Stimulated activated CD8-positive, alpha-beta memory T cell treated with anti-CD3 and anti-CD28 coated beads, Interleukin-12 subunit alpha, Interleukin-12 subunit beta, amount 100 ng/mL, for 4 hours (primary cell): ENCODE measurements at places on chromosomes 11 and 22.

GRCh38 chr11:100827934-100828661 is 141.0 kb downstream of the ARHGAP42 start:
- DNase-seq = no peak

- DNase-seq = no peak
Measured at GRCh38 chr11:532986-533585, 2.3 kb downstream of the HRAS start.

DNA sequence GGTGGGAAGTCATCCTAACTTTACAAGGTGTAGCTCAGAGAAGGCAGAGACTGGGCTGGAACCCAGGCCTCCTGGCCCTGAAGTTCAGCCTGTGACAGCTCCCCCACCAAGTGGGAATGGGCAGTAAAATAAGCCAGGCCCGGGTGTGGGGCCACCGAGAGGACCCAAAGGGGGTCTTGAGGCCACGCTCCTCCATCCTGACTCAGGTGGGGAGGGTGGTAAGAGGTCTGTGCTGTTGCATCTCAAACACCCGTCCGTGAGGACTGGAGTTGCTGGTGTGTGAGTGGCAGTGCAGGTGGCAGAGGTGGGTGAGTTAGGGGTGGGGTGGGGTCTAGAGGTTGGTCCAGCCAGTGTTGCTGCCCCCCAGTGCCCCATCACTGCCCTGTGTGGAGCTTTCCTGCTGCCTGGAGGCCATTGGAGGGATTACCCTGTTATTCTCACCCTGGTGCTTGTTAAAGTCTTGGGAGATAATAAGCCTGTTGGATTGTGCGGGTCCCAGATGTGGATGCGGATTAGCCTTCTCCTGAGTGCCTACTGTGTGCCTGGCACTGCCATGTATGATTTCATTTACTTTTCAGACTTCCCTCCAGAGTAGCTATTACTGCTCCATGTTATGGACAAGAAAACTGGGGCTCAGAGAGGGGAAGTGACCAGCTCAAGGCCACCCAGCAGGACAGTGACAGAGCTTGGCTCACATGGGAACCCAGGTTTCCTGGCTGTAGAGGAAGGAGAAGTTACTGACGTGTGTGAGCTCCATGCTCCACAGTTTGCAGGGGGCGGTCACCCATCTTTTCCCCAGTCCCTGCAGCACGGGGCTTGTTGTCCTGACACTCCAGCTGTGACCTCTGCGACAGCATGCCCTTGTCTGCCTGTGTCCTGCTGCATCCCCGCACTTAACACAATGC is 12.9 kb downstream of the SERPINH1 start:
- no peak for DNase-seq

GRCh38 chr11:32006799-32007388 is 84.0 kb upstream of the RCN1 start:
- DNase-seq = no peak

- no peak for DNase-seq
Measured at GRCh38 chr22:17429516-17429915, 60.3 kb downstream of the CECR2 start.

DNA sequence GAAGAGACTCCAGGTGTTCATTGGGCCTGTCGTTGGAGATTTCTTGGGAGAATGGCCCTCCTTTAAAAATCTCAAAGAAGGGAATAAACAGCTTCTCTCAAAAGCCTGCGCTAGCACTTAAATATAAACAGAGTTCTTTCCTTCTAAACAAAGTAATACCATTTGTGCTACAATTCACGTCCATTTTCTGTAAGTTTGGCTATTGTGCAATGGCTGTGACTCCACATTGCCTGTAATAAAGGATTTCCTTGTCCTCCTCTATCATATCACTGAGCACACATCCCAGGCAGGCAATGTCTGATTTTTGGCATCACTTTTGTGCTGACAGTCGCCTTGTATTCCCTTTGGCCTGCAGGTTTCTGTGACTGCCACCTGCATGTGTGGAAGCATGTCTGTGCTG is 4.9 kb upstream of the ADAMTS8 start:
- DNase-seq = no peak

DNA sequence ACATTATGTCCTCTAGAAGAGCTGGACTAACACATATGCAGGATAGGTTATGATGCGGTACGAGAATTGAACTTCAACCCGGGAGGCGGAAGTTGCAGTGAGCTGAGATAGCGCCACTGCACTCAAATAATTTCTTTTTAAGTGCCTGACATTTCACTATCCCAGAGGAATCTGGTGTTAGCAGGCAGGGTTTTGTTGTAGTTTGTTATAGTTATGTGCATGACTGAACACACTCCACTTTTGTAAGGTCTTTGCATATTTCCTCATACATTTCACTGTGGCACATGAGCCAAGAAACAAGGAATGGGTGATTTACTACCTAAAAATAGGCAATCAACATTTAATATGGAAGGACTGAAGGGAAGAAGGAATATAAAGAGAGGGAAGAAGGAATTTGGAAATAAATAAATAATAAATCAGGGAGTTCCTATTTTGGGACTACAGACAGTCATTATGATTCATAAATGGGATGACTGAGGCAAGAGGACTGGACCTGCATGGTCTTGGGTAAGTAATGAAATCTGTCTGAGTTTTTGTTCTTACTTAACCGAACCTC is 8.7 kb upstream of the HIPK3 start:
- DNase-seq = no peak

DNA sequence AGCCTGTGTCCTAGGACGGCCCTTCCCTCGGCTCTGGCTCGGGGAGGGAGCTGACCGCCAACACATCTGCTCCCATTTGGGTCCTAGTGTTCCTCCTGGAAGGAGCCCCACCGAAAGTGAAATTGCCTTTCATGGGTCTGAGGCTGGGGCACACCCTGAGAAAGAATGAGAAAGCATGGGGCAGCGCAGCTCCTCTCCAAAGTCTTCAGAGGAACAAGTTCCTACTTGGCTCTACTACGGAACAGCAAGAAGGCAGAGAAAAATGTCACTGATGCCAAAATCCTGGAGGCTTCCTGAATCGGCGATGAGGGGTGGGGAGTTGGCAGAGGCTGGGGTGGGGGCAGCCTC is 41.5 kb upstream of the MYEOV start:
- no peak for DNase-seq

- DNase-seq = no peak
Measured at GRCh38 chr11:130471731-130472433, 23.4 kb downstream of the ADAMTS15 start.

DNA sequence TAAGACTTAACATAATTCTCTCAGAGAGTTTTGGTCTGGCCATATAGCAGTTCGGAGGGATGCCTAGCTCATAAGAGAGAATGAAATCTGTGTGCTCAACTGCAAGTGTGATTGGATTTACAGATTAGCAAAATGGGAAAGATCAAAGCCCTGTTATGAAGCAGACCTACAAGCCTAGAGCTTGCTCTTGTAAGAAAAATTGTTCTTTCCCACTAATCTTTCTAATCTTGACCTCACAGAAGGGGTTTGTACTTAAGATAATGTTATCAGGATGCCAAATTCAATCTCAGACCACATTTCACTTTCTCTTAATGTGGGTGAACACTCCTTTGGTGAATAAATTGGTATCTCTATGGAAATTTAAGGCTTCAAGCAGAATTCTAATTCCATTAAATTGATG is 267.2 kb downstream of the RAB38 start:
- no peak for DNase-seq

DNA sequence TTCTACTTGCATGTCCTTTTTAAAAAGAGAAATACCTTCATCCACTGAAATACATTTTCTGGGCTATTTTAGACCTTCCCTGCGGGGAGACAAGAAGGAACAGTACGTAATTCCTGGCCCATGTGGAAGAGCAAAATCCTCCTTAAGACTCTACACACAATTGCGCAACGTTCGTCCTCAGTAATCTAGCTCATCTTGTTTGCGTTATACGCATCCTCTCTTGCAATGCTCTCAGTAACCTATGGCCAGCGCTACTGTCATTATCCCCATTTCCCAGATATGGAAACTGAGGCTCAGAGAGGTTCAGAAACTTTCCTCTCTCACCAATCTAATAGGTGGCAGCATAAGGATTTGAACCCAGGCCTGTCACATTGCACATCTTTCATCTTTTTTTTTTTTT is 54.6 kb downstream of the RPUSD4 start:
- no peak for DNase-seq

GRCh38 chr11:819129-819931 is 616 bp downstream of the PNPLA2 start:
- peak; percentile 86 for DNase-seq

- DNase-seq = no peak
Measured at GRCh38 chr22:42976217-42976933, 38.6 kb downstream of the PACSIN2 start.

- no peak for DNase-seq
Measured at GRCh38 chr11:72483412-72484186, 49.3 kb upstream of the CLPB start.

DNA sequence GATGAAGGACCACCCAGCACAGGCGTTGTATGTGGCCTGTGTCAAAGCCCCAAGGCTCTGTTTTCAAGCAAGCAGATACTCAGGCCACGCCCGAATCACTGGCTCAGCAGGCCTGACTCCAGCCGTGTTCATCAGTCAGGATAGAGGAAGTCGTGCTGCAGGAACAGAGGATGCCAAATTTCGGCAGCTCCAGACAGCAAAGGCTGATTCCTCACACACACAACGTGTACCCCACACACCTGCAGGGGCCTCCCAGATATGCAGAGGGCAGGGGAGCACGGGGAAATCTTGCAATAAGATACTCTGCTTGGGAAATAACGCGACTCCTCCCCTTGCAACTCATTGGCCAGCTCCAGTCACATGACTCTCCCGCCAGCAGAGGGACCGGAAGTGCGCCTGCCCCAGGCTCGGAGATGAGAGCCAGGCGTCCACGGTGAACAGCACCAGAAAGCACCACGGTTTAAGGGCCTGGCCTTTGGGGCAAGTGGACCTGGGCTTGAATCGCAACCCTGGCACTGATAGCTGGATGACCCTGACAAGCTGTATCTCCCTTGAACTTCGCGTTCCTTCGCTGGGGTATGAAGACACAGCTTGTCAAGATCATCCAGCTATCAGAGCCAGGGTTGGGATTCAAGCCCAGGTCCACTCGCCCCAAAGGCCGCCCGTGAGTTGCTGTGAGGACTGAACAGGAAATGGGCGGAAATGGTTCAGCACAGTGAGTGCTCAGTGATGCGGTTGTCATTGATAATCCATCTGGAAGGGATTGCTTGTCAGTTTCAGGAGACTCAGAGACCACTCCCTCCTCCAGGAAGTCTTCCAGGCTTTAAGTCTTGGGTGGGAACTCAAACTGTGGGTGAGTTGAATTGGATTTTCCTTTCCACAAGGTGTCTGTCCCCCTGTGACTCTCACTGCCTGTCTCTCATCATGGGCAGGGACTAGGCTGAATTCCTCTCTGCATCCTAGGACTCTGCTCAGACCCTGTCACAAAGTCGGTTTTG is 88.5 kb downstream of the MYEOV start:
- DNase-seq = no peak

DNA sequence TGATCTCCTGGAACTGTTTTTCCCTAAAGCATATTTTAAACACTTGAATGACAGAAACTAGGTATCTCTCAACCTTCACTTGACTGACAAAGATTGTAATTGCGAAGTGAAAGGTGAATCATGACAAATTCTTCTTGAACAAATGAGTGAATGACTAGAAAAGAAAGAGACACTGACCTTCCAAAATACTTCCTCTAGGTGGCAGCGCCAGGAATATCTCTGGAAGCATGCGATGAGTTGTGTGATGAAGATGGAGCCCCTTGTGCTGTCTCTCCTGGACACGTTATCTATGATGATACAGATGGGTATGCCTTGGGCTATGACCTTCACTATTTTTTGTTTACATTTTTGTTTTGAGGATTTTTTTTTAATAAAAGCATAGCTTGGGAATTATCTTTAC is 7.0 kb upstream of the CASP12 start:
- DNase-seq = no peak

DNA sequence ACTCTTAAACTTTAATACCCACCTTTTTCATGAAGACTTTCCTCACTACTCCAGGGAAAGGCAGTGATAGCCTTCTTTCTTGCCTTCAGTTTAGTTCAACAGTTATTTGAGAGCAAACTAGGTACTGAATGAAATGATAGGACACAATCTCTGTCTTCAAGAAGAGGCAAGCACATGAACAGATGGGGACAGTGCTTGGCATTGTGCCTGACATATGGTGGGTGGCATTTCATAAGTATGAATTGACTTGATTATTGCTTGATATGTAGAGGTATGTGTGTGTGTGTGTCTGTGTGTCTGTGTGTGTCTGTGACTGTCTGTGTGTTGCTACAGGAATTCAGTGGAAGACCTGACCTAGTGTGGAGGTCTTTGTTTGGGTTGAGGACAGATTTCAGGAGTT is 504.1 kb downstream of the NELL1 start:
- DNase-seq = no peak

- DNase-seq = no peak
Measured at GRCh38 chr11:83827940-83828554, 541.9 kb upstream of the CCDC90B start.

DNA sequence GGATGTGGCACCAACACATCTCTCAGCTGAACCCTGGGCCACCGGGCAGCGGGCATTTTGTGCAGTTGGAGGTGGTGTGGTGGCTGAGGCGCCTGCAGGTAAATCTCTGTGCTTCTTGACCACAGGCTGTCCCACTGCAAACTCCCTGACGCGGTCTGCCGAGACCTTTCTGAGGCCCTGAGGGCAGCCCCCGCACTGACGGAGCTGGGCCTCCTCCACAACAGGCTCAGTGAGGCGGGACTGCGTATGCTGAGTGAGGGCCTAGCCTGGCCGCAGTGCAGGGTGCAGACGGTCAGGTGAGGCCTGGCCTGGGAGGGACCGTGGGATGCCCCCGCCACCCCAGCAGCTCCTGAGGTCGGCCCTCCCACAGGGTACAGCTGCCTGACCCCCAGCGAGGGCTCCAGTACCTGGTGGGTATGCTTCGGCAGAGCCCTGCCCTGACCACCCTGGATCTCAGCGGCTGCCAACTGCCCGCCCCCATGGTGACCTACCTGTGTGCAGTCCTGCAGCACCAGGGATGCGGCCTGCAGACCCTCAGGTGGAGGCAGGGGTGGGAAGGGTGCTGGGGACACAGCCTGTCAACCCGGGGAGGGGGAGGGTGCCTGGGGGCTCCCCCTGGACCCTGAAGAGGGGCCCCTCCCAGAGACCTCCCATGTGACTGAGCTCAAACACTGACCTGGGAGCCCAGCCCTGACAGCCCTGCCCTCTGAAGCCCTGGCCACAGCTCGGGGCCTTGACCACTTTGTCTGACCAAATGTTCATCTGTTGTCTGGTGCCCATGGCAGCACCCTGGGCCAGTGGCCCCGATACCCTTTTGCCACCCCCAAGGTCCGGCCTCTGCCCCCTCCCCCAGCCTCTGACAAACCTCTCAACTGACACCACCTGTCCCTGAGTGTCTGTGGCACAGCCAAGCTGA is 4.6 kb upstream of the PGGHG start:
- no peak for DNase-seq

- no peak for DNase-seq
Measured at GRCh38 chr11:8020244-8020597, 33.1 kb downstream of the EIF3F start.
